ENCODE measurements at places on chromosomes 12 and 14. TPM values are rescaled to one million over a fixed set of nuclear protein-coding genes. Genes with fewer than 3 reads are reported as not detected.

DNA sequence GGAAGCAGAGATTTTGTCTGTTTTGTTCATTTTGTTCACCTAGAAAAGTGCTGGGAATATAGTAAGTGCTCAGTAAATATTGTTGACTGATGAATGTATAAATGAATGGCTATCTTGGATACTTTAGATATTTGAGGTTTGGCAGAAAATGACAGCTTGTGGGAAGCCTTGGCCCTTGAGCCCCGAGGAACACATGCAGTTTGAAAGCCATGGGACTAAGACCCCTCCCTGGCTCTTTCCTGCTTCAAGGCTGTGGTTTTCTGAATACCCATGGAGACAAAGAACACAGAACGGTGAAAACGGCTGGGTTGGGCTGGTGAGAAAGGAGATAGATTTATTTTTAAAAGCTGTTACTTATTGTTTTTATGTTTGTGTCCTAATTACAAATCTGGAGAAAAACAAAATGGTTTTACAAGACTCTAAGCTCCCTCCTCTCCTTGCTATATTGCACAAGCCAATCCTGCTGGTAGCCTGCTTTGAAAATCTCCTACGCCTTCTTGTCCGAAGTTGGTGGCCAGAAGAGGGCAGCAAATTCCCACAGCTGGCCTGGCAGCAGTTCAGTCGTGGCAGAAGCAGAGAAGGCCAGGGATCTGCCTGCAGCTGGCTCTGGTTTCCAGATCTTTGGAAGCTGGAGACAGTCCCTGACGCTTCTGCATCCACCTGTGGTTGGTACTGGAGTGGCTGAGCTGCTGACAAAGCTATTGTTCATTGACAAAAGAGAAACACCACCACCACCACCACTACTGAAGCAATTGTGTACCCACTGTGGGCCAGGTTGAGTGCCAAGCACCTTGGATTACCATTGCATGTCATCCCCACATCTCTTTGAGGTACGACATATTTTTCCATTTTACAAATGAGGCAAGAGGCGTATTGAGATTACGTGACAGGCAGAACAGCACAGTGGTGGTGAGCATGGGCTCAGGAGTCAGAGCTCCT lies 5.2 kb upstream of the KRT85 start:
- peak; percentile 24 for DNase-seq

GRCh38 chr14:91862417-91862816 lies 4.9 kb downstream of the TC2N start:
- DNase-seq = no peak

GRCh38 chr12:49553512-49554088 lies 14.3 kb downstream of the MCRS1 start:
- DNase-seq = no peak

DNA sequence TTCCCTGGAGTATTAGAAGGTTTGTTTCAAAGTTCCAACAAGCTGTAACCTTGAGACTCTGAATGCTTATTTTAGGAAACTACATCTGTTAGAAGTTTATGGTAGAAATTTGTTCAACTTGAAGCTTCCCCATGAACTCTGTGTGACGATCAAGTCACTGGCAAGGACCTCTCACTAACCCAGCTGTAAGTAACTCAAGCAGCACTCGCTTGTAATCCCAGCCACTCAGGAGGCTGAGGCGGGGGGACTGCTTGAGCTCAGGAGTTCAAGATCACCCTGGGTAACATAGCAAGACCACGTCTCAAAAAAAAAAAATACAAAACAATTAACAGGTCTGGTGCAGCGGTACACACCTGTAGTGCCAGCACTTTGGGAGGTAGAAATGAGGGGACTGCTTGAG lies 25.6 kb downstream of the TESC start:
- no peak for DNase-seq

The LMNTD1 gene
- total RNA-seq = not detected

Data from activated T-helper 2 cell treated with anti-CD3 and anti-CD28 coated beads, Interferon-gamma antibody, Interleukin-2, Interleukin-4, amounts not matched to agents 10 μg/mL and 5 μg/mL and 100 μg/mL, durations not matched to agents 14 hours and 24 hours and 36 hours (primary cell).